Activated CD4-positive, alpha-beta T cell treated with anti-CD3 and anti-CD28 coated beads, Interleukin-2, amount 50 U/mL, for 4 hours (primary cell): ENCODE measurements at places on chromosomes 16 and 17.

- DNase-seq: no peak
Observed at GRCh38 chr16:79862601-79863000, 262.1 kb upstream of the MAF start.

DNA sequence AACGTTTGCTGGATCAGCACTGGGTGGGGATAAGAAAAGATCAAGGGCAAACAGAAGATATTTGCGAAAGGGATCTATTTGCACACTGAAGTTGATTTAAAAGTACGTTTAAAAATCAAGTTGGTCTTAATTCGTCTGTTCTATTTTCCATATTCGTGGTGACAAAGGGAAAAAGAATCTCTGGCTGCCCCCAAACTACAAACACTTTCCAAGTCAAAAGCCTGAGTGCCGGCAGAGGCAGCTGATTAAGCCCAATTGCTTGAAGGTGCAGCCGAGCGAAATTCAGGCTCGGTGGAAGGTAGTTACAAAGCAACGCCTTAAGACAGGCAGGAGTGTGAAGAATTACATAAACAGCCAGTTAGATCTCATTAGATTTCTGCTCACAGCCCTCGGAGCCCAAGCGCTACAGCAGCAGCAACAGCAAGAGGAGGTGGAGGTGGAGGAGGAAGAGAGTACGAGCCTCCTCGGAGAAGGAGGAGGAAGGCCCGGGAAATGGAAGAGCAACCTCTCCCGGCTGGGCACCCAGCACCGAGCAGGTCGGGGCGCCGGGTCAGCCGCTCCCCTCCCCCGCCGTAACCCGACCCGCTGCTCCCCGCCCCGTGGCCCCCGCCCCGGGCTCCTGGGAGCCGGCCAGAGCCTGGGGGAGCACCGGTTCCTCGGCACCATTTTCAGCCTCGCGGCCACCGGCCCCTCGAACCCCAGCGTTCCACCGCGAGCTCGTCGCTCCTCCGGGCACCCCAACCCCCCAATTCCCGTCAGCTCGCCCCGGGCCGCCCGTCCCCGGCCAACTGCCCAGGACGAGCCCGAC lies 890 bp downstream of the TOB1 start:
- DNase-seq: peak; percentile 37

GRCh38 chr17:82977606-82978005 lies 101.8 kb upstream of the METRNL start:
- DNase-seq: no peak

DNA sequence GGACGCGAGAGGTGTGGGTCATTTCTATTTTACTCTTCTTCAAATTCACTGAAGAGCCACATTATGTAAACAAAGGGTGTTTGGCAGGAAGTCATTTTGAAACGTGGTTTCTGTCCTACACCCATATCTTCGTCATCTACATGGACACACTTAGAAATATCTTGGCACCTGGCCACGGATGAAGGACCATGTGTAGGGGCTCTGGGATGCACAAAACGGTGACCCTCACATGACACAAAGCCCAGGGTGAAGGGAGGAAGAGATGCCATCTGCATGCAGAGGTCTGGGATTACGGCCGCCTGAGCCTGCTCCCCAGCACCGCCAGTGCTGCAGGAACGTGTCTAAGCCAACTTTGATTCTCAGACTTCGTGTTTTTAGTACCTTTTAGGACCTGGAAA lies 130.2 kb upstream of the CHMP6 start:
- DNase-seq: no peak

DNA sequence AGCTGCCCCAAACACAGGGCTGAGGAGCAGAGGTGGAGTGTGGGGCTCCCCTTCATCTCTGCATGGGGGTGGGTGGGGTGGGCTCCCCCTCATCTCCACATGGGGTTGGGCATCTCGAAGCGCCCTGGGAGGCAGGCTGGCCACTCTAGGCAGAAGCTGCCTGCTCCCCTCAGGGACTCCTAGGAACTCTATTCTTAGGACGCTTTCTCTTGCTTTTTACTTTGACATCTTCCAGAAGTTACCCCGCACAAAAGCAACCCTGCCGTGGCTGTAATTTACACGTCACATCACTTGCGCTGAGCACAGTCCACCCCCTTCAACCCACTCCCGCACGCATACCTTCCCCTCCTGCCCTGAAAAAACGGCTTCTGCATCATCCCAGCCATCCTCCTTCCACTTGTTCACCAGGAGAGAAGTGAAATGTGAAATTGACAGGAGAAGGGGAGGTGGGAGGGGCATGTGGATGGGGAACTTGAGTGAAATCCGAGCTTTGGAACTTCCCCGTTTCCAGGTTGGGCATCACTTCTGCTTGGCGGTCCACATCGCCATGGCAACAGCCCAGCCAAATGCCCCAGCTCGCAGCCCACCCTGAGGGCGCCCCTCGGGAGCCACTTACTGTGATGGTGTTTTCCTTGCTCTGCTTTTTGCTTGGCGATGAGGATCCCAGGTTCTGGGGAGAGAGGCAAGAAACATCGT lies 53.7 kb upstream of the RCVRN start:
- no peak for DNase-seq

- no peak for DNase-seq
Observed at GRCh38 chr17:47867813-47868533, 17.0 kb upstream of the SP6 start.

GRCh38 chr16:75550211-75550662 lies 5.8 kb downstream of the TMEM231 start:
- DNase-seq: no peak

GRCh38 chr16:57689762-57690558 lies 4.6 kb upstream of the DRC7 start:
- no peak for DNase-seq

- peak; percentile 96 for DNase-seq
Observed at GRCh38 chr17:4899341-4900230, at the start of gene C17orf107. Gene C17orf107 (plus strand): TSS chr17:4899536. CDS start chr17:4899763, 227 bp downstream.

GRCh38 chr17:81390029-81390872 lies 5.0 kb upstream of the BAHCC1 start:
- no peak for DNase-seq

- DNase-seq: no peak
Observed at GRCh38 chr16:51166091-51166490, 15.0 kb upstream of the SALL1 start.

GRCh38 chr16:81940781-81941560 lies 70.3 kb downstream of the SDR42E1 start:
- DNase-seq: no peak

GRCh38 chr16:31351942-31352325 lies 3.0 kb upstream of the ITGAX start:
- DNase-seq: no peak

GRCh38 chr17:4966844-4967538 lies 626 bp downstream of the SPAG7 start:
- DNase-seq: peak; percentile 91

GRCh38 chr16:32116080-32116479 lies 137.0 kb upstream of the TP53TG3D start:
- no peak for DNase-seq

DNA sequence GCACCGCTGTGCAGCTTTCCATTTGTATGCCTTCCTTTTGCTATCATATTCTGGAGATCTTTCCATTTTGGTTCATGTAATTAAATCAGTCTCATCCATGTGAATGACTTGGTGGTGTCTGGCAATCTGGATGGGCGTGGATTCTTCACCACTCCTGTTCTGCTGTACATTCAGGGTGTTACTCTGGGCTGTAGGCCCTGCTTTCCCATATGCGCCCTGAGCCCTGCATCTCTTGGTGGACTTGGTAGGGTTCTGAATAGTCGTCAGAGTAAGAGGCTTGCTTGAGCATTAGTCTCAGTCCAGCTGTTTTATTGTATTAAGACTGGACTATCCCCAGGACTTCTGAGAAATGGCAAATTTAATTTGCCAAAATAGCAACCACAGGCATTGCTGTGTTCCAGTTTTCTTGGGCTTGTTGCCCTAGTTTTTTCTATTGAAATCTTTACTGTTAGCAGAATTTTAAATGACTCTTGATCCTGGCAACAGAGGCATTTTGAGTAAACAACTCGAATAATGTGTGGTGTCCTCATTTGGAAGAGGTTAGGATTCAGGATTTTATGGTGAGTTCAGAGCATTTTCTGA lies 14.9 kb downstream of the BANP start:
- DNase-seq: no peak

DNA sequence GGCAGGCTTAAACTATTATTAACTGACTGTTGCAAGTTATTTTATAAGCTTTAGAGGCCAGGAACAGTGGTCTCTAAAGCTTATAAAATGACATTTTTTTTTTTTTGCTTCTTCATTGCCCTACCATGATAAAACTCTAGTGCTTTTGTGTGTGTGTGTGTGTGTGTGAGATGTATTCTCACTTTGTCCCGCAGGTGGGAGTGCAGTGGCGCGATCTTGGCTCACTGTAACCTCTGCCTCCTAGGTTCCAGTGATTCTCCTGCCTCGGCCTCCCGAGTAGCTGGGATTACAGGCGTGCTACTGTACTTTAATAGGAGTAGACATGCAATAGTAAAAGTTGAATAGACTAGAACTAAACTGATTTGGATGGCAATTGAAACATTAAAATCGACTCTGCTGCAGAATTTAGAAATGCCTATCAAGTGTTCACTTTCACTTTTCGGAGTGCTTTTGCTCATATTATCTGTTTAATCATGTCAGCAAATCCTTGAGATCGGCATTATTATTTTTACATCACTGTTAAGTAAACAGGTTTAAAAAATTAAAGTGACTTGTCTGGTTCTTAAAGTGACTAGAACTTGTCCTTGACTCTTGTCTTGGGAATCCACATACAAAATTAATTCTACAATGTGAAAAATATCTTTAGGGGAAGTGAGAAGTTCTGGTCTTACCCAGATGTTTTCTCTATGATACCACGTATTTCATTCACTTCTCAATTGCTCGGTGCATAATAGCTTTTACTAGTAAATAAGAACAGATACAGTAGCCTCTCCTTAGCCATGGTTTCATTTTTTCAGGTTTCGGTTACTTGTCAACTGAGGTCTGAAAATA lies 8.4 kb upstream of the PCTP start:
- no peak for DNase-seq

DNA sequence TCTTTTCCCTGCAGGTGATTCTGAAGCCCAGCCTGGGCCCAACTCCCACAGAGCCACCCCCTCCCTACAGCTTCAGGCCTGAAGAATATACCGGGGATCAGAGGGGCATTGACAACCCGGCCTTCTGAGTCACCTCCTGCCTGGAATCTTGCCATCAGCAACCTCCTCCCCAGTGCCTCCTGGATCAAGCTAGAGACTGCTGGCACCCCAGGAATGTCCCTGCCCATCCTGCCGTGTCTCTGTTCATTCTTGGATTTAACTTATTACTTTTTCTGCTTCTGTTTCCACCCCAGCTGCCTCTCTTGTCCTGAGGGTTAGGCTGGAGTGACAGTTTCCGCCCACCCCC lies 4.9 kb downstream of the TMEM92 start:
- DNase-seq: no peak

- no peak for DNase-seq
Observed at GRCh38 chr16:15564604-15565339, 78.2 kb downstream of the MARF1 start.

DNA sequence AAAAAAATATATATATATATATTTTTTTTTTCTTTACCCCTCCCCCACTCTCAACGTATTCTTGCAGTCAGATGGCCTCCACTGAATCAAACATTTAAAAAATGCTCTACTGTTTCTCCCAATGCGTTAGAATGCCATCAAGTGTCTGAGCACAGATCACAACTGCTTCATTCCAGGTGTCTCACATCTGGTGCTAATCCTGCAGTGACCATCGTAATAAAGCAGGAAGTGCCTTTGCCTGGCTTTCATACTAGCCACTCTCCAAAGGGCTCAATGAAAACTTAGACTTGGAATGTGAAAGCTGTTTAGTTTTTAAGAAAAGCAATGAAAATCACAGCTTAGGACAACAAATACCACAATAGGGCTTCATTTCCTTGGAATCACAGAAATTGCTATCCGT lies 37.2 kb downstream of the SKAP1 start:
- DNase-seq: no peak

- no peak for DNase-seq
Observed at GRCh38 chr16:3413730-3414379, 12.8 kb downstream of the ZNF174 start.

DNA sequence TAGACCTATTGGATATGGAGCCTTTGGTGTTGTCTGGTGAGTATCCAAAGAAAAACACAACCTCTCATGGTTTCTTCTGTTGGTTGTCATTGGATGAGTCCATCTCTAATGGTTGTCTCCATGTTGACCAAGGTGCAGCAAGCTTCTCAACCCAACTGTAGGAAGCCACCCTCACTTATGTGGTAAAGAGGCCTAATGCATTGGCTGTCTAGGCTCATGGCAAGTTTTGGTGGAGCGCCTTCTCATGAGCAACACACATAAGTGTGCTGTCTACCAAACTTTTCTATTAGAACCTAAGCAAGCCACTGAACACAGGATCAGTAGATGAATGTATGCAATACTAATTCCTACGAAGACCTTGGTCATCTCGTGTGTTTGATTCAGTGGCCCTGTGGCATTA lies 819 bp downstream of the NLK start:
- no peak for DNase-seq

- no peak for DNase-seq
Observed at GRCh38 chr17:20253323-20253722, 214.0 kb downstream of the LGALS9B start.

- DNase-seq: no peak
Observed at GRCh38 chr16:79191933-79192332, 408.6 kb downstream of the MAF start.

- no peak for DNase-seq
Observed at GRCh38 chr16:9868606-9869149, 313.6 kb downstream of the GRIN2A start.

DNA sequence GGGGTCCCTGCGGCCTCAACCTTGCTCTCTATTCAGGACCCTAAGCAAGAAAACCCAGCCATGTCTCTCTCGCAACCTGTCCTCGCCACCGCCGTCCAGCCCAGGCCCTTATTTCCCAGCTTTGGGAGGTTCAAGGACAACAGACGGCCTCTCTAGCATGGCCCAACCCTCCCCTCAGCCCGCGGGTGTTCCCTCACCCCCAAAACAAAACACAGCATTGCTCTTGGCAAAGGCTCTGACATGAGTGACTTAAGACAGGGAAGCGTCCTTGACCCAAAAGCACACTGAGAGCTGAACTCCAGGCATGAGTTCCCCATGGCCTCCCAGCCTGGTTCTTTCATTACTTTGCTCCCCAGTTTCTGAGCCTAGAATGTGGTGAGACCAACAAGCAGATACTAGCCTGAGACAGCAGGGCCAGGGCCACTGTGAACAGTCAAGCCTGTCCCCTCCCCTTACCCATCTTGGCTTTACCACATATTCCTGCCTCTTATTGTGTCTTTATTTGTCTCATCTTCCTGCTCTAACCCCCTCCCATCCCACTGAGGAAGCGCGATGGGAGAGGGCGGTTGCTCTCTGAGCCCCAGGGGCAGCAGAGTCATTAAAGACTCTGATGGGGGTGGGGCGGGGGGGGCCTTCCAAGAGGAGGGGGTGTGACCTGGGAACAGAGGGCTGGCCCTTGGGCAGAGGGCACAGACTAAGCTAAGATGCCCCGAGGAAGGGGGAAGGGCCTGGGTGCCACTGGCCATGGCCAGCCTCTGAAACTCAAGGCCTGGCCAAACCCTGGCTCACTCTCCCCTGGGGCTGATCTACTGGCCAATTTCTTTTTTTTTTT lies 11.8 kb downstream of the SREBF1 start:
- no peak for DNase-seq

- no peak for DNase-seq
Observed at GRCh38 chr17:55308613-55309391, 44.0 kb downstream of the HLF start.

GRCh38 chr17:29061036-29061435 lies 18.1 kb downstream of the PIPOX start:
- no peak for DNase-seq

GRCh38 chr17:21042458-21043295 lies at the start of gene USP22:
Gene USP22 (minus strand): TSS chr17:21043011. CDS start chr17:21042835, 176 bp downstream.
- DNase-seq: peak; percentile 14
